ENCODE measurements at places on chromosomes 3 and 15.

DNA sequence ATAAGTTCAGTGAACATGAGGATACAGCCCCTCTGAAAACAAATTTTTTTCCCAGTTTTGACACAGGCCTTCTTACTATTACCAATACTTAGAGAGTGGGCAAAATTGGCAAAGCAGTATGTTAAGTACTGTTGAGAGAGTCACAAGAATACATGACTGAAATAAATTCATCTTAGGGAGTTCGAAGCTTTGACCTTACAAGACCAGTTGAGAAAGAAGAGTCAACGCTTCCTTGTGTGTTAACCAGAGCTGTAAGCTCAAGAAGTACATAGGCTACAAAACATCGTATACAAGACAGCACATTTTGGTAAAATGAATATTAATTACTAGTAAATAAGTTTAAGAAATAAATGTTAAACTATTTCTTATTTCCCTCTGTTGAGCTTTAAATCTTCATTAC is 164.4 kb upstream of the RORA start:
- no peak for DNase-seq

GRCh38 chr3:146709969-146710368 is 104.8 kb upstream of the PLSCR5 start:
- DNase-seq, result no peak

GRCh38 chr3:61964566-61964965 is 403.2 kb downstream of the PTPRG start:
- no peak for DNase-seq

GRCh38 chr3:50603261-50604109 is 8.1 kb downstream of the CISH start:
- DNase-seq, result no peak

DNA sequence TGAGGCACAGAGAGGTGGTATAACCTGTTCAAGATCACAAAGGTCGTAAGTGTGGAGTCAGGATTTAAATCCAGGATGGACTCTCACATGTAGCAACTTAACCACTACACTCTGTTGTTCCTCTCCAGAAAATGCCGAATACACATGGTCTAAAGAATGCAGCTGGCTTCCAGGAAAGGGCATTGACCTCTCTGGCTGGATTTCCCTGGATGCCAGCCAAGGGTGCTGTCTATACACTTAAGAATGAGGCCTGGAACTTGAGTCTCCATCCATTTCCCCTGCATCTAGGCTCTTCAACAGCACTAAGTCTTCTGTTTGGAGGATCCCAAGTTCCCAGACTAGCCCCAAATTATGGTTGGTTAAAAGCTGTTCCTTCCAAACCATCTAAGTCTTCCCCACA is 60.5 kb downstream of the CERS3 start:
- peak; percentile 20 for DNase-seq

DNA sequence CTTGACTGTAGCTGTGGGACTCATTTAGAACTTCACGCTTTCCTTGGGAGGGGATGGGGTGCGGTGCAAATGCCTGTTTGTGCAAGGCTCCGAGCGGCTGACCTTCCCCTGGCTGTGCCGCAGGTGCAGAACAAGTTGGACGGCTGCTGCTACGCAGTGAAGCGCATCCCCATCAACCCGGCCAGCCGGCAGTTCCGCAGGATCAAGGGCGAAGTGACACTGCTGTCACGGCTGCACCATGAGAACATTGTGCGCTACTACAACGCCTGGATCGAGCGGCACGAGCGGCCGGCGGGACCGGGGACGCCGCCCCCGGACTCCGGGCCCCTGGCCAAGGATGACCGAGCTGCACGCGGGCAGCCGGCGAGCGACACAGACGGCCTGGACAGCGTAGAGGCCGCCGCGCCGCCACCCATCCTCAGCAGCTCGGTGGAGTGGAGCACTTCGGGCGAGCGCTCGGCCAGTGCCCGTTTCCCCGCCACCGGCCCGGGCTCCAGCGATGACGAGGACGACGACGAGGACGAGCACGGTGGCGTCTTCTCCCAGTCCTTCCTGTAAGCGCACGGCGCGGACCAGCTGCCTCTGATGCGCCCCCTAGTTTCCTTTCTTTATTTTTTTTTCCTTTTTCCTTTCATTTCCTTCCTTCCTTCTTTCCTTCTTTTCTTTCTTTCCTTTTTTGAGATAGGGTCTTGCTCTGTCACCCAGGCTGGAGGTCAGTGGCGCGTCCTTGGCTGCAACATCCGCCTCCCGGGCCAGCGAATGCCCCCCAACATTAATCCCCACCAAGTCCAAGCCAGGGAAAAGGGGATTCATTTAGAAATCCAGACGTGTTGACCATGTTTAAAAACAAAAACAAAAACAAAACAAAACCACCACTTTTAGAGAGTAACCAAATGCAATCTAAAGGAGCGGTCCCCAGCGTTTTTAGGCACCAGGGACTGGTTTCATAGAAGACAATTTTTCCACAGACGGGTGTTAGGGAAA is 42.7 kb downstream of the EIF2AK4 start:
- peak; percentile 80 for DNase-seq

DNA sequence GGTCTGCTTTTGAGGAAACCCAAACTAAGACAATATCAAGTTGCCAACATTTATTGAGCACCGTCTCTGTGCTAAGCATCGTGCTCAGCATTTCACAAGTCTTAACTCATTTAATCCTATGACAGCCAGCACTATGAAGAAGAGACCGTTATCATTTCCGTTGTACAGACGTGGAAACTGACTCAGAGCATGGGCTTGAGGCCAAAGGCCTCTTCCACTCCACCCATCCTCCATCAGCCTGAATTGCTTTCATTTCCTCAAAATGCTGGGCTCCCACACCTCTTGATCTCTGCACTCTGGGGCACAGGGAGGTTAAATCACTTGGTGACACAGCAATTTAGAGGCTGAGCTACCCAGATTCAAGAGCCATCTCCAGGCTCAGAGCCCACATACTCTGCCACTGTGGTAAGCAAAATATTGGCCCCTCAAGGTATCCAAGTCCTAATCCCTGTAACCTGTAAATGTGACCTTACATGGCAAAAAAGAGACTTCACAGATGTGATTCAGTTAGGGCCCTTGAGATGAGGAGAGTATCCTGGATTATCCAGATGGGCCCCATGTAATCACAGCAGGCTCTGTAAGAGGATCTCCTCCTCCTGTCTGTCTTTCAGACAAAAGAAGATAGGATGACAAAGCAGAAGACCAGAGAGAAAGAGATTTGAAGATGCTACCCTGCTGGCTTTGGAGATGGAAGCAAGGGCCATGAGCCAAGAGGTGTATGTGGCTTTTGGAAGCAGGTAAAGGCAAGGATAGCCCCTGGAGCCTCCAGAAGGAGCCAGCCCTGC is 24.3 kb upstream of the FLNB start:
- DNase-seq, result no peak

GRCh38 chr3:192303235-192303634 is 424.1 kb downstream of the FGF12 start:
- DNase-seq, result no peak

DNA sequence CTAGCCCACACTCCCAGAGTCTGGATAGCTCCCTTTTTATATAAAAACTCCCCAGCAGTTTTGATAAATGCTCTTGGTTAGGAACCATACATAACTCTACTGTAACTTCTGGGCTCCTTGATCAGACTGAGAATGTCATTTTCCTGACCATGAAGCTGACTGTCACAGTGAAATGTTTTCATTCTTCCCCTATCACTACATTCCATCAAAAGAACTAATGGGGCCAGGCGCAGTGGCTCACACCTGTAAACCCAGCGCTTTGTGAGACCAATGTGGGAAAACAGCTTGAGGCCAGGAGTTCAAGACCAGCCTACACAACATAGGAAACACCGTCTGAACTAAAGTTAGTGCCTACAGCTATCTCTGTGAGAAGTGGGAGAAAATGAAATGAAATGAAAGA is 72.8 kb upstream of the MYO5C start:
- DNase-seq, result no peak

- no peak for DNase-seq
Observed at GRCh38 chr3:167872941-167873340, 137.4 kb downstream of the SERPINI1 start.

DNA sequence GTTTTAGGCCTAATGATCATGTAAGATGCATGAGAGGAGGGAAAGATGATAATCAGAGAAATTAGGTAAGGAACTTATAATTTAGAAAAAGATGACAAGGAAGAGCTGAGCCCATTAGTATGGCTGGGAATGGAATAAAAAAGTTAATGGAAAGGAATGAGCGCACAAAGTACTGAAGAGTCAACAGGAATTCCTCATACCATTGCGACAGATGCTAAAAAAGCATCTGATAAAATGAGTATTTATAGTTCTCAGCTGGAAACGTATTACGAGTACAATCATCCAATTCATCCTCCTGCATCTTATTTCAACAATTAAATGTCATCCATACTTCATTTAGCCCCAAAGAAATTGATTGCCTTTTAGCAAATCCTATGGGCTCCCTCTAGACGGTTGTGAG is 58.9 kb downstream of the TMCC1 start:
- no peak for DNase-seq

DNA sequence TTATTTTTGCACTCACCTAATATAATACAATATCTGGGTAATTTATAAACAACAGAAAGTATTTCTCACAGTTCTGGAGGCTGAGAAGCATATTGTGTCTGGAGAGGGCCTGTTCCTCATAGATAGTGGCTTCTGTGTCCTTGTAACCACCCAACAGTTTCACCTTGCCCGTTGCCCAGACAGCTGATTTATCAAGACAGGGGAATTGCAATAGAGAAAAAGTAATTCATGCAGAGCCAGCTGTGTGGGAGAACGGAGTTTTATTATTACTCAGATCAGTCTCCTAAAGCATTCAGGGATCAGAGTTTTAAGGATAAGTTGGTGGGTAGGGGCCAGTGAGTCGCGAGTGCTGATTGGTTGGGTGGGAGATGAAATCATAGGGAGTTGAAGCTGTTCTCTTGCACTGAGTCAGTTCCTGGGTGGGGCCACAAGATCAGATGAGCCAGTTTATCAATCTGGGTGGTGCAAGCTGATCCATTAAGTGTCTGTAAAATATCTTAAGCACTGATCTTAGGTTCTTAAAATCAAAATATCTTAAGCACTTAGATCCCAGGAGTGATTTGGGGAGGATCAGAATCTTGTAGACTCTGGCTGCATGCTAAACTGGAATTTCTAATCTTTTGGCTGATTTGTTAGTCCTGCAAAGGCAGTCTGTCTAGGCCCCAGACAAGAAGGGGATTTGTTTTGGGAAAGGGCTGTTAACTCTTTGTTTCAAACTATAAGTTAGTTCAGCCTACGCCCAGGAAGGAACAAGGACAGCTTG is 33.9 kb upstream of the C15orf39 start:
- DNase-seq, result no peak

DNA sequence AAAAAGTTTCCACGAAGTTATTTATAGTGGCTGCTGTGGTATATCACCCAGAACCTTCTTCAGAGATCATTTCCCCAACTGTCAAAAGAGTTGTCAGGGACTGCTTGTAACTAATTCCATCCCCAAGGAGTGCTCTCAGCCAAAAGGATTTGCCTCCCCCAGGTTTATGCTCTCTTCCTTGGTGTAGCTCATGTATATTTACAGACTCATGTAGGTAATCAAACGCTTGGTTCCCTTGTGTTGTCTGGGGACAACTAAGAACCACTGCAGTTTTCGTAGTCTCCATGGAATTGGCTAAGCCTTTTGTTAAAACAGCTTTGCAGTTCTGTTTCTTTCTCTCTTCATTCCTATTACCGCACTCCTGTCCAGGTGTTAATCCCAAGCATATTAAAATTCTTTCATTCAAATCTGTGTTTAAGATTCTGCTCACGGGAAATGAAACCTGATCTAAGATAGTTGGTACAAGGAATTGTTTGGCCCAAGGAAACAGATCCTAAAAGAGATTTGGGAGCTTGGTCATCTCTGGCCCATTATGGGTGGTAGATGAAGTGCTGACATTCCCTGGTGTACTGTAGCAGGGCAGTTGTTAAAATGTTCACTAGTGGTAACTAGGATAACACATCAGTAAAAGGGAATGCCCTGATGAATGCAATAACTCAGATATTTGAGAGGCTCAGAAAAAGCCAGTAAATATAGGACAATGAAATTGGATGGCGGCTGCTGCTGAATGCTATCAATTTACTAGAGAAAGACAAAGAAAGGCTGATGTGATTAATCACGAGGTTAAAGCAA is 361.3 kb upstream of the GBE1 start:
- no peak for DNase-seq

DNA sequence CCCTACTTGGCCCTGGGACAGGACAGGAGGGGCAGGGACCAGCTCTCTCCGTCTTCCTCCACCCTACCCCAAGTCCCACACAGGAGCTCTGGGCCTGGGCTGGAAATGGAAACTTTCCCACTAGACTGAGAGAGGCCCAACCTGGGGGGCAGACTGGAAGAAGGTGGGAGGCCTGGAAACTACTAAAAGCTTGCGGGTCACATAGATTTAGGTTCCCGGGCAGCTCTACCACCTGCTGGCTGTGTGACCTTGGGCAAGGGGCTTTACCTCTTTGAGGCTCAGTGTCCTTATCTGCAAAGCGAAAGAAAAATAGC is 49.9 kb upstream of the CCDC174 start:
- DNase-seq, result no peak

- DNase-seq, result no peak
Observed at GRCh38 chr3:183437666-183438564, 9.5 kb upstream of the MCF2L2 start.

- DNase-seq, result no peak
Observed at GRCh38 chr3:130854208-130854864, 39.5 kb upstream of the ATP2C1 start.

DNA sequence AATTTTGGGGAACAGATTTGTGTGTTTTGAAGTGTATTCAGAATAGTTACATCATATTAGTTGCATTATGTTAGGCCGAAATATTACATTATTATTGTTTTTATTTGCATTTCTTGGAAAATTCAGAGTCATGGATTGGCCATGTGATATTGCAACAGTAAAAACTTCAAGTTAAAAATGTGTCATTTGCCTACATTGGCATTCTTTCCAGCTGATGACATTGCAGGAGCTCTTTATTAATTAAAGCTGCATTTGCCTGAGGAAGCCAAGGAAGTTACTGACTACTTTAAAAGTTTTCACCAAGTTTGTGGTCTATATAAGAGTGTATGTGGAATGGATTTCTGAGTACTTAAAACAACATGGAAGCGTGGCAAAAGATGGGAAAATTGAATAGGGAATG is 726.4 kb upstream of the SGO1 start:
- DNase-seq, result no peak

GRCh38 chr15:80915472-80915871 is 74.1 kb downstream of the MESD start:
- DNase-seq, result no peak

DNA sequence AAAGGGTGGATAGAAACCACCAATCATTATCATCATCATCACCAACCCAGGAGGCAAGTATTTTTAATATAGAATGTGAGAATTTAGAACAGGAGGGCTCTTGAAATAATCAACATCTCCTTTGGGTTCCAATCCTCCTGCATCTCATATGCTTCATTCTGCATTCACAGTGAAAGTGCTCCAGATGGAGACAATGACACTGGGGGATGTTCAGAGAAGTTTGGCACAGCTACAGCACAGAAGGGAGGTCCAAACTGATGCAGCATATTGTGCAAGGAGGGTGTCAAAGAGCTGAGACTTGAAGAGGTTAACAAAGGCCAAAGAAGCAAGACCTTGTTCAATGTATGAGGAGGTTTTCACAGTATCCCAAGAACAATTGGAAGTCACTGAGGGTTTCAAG is 767.1 kb downstream of the NTRK3 start:
- no peak for DNase-seq

Data from BE2C (cell line).